ENCODE measurements at places on chromosomes 3 and 15.

DNA sequence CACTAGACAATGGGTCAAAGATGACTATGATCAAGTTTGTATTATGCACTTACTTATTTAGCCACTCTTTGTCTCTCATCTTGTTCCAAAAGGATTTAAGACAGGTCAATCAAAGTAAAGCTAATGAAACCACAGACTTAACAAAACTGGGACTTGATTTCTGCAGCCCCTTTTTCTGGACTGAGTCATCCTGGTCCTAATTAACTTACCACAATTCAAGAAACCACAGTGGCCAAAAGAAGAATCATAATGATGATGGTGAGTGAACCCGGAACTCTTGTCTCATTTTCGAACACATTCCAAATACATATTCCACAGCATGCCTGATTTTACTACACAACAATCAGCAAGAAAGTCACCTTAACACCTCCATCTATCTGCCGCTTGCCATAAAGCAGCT lies 1333.0 kb downstream of the ROBO1 start:
- DNase-seq = no peak

- no peak for DNase-seq
These were observed 32.0 kb upstream of the PLXND1 start for GRCh38 chr3:129638481-129638880.

DNA sequence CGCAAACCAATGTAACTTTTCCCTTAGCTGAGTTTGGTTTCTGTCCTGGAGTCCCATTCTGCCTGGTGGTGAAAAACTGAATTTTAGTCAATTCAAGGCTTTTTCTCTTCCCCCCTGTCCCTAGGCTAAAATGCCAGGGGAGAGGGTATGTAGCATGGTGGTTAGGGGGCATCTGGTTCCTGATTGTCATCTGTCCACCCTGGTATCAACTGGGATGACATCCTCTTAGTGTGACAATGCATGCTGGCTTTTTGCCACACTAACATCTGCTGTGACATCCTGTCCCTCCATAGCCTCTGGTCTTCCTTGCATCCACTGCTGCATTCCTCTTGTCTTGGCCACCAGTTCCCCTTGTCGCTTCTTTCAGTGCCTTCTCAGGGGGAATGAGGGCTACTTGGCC lies 73.7 kb downstream of the ABHD5 start:
- no peak for DNase-seq

GRCh38 chr3:13812034-13812471 lies 67.8 kb downstream of the WNT7A start:
- DNase-seq = no peak

DNA sequence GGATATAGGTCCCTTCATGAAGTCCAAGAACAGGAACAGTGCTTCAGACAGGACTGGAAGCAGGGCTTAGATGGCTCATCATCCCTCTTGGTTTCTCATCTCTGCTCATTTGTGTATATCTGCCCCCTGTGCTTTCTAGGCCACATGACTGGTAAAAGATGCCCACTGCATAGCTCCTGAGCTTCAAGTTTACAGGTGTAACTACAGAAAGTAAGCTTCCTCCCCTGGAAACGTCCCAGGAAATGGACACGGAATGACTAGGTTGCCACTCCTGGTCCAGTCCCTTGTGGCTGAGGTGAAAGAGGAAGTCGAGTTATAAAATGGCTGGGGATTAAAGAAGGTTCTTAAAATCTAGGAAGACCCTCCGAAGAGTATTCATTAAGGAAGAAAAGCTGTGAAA lies 32.5 kb downstream of the MYO5A start:
- DNase-seq = no peak

- DNase-seq = no peak
These were observed 78.7 kb downstream of the ZNF385D start for GRCh38 chr3:21672303-21672702.

DNA sequence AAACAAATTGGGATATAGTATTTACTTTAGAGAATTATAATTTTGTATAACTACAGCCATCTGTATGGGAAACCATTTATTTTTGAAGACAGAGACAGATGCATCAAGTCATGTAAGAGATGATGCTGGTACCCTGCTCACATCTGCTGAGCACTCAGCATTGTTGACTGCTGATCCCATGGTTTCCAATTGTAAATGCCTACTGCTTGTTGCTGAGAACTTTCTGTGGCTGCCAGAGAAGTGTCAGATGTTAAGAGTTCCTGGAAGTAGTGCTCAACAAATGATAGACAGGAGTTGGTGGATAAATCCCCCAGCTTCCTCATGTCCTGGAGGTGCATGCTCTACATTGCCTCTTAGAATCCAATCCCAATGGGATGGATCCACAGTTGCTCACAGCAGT lies 167.1 kb downstream of the OXSM start:
- DNase-seq = no peak
